Upper lobe of left lung (tissue), 6 donors: ENCODE measurements at places on chromosomes 11 and 22. TPM values are rescaled to one million over a fixed set of nuclear protein-coding genes. Genes with fewer than 3 reads are reported as not detected.

The IFITM10 gene
- total RNA-seq = 28.3 TPM

DNA sequence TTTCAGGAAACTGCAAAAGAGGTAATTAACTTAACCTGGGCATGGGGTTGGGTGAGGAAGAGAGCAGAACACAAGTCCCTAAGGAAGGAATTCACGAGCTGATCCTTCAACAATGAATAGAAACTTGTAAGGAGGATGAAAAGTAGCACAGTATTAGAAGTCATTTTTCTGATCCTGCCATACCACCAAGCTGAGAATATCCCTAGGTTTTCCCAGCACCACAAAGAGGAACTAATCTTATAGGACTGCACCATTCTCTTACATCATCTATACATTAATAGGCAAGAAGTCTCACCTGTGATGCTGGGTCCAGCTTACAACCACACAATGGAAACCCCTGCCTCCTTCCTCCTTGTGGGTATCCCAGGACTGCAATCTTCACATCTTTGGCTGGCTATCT lies at the start of gene OR52I1:
Gene OR52I1 (plus strand): TSS at position 301 of the 400 bp plus-strand sequence. CDS start 0 bp downstream, at position 301.
- DNase-seq = no peak
- peaks cover 4% of the 10 kb centered on the region for H3K36me3 ChIP-seq
- H3K4me1 ChIP-seq = no peaks in the 10 kb centered on the region

GRCh38 chr22:45686004-45686403 lies 14.4 kb downstream of the ATXN10 start:
- no peak for DNase-seq
- H3K27ac ChIP-seq = no peak overlapping the region
- no peaks in the 10 kb centered on the region for H3K27me3 ChIP-seq
- H3K4me1 ChIP-seq = peaks cover 35% of the 10 kb centered on the region
- no peaks in the 10 kb centered on the region for H3K36me3 ChIP-seq
- no peak overlapping the region for H3K4me3 ChIP-seq

The CD3D gene
- total RNA-seq = 17.5 TPM

- no peak overlapping the region for H3K4me3 ChIP-seq
- no peaks in the 10 kb centered on the region for H3K27me3 ChIP-seq
- H3K36me3 ChIP-seq = peaks cover 38% of the 10 kb centered on the region
- H3K4me1 ChIP-seq = no peaks in the 10 kb centered on the region
- DNase-seq = no peak
These were observed 11.4 kb upstream of the HPX start for GRCh38 chr11:6452219-6452618.

GRCh38 chr11:107655602-107656001 lies 56.3 kb downstream of the SLN start:
- H3K36me3 ChIP-seq = no peaks in the 10 kb centered on the region
- H3K4me1 ChIP-seq = no peaks in the 10 kb centered on the region
- no peak overlapping the region for H3K27ac ChIP-seq
- DNase-seq = no peak
- H3K4me3 ChIP-seq = no peak overlapping the region

DNA sequence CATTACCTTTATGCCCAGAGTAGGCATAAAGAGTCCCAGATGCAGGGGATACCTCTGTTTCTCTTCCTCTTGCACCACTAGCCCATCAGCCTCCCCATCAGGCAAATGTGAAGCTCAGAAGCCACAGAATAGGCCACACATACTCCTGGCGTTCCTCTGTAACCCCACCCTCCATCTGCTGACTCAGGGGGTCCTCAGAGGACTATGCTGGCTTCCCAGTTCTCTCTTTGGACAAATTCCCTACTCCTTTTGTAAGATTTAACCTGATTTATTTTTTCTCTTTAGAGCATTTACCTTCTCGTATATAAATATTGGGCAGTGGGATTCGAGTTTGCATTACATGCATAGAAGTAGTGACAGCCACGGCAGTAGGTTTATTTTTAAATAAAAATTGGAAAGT lies 262.3 kb upstream of the CADM1 start:
- H3K27ac ChIP-seq = no peak overlapping the region
- no peak overlapping the region for H3K4me3 ChIP-seq
- H3K27me3 ChIP-seq = no peaks in the 10 kb centered on the region
- no peaks in the 10 kb centered on the region for H3K4me1 ChIP-seq

- H3K4me3 ChIP-seq = no peak overlapping the region
- H3K4me1 ChIP-seq = peaks cover 41% of the 10 kb centered on the region
- H3K27me3 ChIP-seq = no peaks in the 10 kb centered on the region
- DNase-seq = no peak
- peak overlapping the region; percentile 79 for H3K27ac ChIP-seq
These were observed 82.3 kb downstream of the PTPRJ start for GRCh38 chr11:48062649-48063048.

- H3K4me3 ChIP-seq = no peak overlapping the region
- no peak for DNase-seq
- H3K27ac ChIP-seq = no peak overlapping the region
- peaks cover 48% of the 10 kb centered on the region for H3K36me3 ChIP-seq
These were observed 15.6 kb downstream of the ARFGAP3 start for GRCh38 chr22:42841444-42841843.

DNA sequence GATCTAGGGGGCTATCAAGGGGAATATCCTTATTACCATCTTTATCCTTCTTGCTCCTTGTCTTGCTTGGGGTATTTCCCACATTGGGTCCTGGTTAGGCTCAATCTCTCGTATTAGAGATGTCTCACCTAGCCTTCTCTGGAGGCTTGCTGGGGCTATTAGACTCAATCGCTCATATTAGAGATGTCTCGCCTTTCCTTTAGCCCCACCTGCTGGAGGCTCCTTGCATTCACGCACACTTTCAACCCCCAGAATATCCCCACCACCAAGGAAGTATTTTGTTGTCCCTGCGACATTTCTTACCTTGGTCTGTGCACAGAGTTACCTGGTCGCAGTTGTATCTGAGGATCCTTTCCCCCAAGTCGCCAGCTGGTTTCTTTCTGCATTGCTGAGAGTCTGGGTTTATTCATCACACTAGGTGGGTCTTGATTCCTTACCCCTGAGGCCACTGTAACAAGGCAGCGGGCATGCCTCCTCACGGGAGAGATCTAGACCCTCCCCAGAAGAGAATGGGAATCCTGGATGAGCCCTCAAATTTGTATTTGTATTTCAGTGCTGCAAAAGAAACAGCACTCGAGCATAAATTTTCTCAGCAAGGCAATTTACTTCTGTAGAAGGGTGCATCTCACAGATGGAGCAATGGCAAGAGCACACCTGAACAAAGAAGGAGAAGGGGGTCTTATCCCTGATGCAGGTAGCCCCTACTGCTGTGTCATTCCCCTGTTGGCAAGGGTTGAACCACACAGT lies 15.9 kb upstream of the HYLS1 start:
- no peaks in the 10 kb centered on the region for H3K27me3 ChIP-seq
- no peak for DNase-seq
- no peaks in the 10 kb centered on the region for H3K4me1 ChIP-seq
- no peaks in the 10 kb centered on the region for H3K36me3 ChIP-seq
- no peak overlapping the region for H3K4me3 ChIP-seq

- no peaks in the 10 kb centered on the region for H3K27me3 ChIP-seq
- no peak overlapping the region for H3K4me3 ChIP-seq
- H3K27ac ChIP-seq = no peak overlapping the region
- no peaks in the 10 kb centered on the region for H3K4me1 ChIP-seq
These were observed 45.3 kb downstream of the CADM1 start for GRCh38 chr11:115458877-115459276.

DNA sequence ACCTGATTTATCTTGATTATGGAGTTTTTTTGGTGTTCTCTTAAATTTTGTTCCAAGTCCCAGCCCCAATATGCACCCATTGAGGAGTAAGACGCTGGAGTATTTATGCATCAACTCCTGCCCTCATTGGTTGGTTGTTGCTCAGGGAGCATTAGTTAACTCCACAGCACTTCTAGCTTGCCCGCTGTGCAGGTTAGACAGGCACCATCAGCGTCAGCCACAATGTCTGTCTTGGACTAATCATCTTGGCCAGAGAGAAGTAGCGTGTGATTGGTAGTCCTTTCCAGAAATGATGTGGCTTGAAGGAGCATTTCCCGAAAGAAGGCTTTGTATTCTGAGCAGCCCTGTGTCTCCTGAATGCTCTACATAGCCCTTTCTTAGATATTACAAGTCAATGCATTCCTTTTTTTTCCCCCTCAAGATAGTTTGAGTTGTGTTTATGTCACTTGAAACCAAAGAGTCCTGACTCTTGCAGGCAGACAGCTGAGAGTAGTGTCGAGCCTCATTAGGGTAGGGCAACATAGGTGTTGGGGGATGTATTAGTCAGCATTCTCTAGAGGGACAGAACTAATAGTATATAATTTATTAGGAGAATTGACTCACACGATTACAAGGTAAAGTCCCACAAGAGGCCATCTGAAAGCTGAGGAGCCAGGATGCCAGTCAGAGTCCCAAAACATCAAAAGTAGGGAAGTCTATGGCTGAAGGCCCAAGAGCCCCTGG lies 94.6 kb upstream of the RCN1 start:
- no peaks in the 10 kb centered on the region for H3K36me3 ChIP-seq
- no peak overlapping the region for H3K4me3 ChIP-seq
- DNase-seq = no peak
- no peak overlapping the region for H3K27ac ChIP-seq
- no peaks in the 10 kb centered on the region for H3K4me1 ChIP-seq

The RAB39A gene
- 1.8 TPM for total RNA-seq

- H3K4me3 ChIP-seq = no peak overlapping the region
- no peaks in the 10 kb centered on the region for H3K4me1 ChIP-seq
- H3K36me3 ChIP-seq = no peaks in the 10 kb centered on the region
- no peak overlapping the region for H3K27ac ChIP-seq
- no peaks in the 10 kb centered on the region for H3K27me3 ChIP-seq
These were observed 6.2 kb upstream of the RBM4B start for GRCh38 chr11:66683877-66684276.

- H3K36me3 ChIP-seq = peaks cover 24% of the 10 kb centered on the region
- H3K4me1 ChIP-seq = peaks cover 35% of the 10 kb centered on the region
- no peak for DNase-seq
These were observed 2.8 kb upstream of the PHLDB1 start for GRCh38 chr11:118604566-118604965.

DNA sequence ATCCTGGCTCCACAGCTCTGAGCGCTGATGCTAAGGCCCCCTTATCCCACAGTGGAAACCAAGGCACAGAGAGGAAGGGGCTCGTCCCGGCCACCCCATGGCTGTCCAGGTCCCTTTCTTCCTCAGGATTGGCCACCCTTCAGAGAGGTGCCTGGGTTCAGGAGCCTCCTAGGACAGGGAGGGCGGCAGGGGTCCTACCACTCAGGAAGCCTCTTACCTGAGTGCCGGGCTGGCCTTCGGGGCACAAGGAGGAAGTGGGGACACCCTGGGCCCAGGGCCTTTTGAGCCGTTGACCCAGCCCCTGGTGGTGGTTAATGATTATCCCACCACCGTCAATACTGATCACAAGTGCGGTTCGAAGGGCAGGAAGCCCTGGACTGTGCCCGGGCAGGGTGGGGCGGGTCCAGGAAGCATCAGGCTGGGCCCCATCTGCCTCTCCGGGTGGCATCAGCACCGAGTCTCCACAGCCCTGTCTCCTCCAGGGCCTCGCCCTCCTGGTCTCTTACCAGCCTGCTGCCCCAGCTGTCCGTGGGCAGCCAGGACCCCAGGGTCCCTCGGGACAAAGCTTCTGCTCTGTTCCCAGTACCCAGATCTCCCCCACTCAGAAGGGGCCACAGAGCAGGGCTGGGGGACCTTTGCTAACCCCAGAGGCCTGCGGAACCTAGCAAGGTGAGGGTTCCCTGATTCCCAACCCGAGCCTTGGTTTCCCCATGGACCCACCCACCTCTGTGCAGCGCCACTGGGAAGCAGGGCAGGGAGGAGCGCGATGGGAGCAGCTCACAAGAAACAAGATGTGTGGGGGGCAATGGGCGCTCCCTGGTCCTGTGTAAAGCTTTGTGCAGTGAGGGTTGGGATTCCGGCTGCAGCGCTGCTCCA lies 15.0 kb upstream of the EHD1 start:
- H3K27ac ChIP-seq = no peak overlapping the region
- no peaks in the 10 kb centered on the region for H3K27me3 ChIP-seq
- peaks cover 5% of the 10 kb centered on the region for H3K36me3 ChIP-seq
- peak overlapping the region; percentile 18 for H3K4me3 ChIP-seq
- peak; percentile 58 for DNase-seq

DNA sequence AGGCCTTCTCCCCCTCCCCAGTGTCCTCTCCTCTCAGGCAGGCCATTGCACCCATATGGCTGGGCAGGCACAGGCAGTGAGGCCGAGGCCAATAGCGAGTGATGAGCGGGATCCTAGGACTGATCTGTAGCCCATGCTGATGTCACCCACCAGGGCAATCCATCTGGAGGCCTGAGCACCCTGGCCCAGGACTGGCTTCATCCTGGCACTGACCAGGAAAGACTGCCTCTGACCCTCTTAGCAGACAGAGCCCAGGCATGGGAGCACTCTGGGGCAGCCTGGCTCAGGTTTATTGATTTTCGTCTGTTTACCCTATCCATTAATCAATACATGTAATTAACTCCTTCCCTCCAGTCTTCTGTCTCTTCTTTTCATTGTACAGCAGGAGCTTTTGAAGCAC lies 5.1 kb upstream of the TIRAP start:
- H3K36me3 ChIP-seq = peaks cover 40% of the 10 kb centered on the region
- H3K27me3 ChIP-seq = no peaks in the 10 kb centered on the region
- peaks cover 20% of the 10 kb centered on the region for H3K4me1 ChIP-seq
- H3K27ac ChIP-seq = no peak overlapping the region

DNA sequence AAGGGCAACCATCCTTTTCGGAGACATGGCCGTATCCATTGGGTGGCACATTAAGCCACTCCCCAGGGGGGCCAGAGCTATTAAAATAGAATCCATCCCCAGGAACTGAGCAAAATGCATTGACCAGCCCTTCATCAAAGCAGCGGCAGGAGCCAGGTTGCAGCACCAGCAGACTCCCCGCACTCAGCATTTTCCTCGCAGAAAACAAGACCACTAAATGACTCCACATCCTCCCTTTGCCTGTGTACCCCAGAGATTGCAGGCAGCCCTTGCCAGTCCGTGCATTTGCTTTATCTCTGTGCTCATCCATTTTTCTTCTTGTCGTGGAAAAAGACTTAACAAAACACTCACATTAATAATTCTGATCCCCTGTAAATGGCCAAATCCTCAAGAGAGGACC lies 144.4 kb upstream of the LARGE1 start:
- H3K27ac ChIP-seq = no peak overlapping the region
- no peaks in the 10 kb centered on the region for H3K36me3 ChIP-seq
- H3K4me3 ChIP-seq = no peak overlapping the region
- DNase-seq = no peak
